Gastrocnemius medialis (tissue), 4 donors: ENCODE measurements at places on chromosomes 13 and 19. TPM values are rescaled to one million over a fixed set of nuclear protein-coding genes. Genes with fewer than 3 reads are reported as not detected.

FAM216B gene
- not detected for total RNA-seq

NLRP7 gene
- total RNA-seq, result not detected

LILRB2 gene
- 1.2 TPM for total RNA-seq

ZNF552 gene
- total RNA-seq, result 1.5 TPM

SGCG gene
- 20.7 TPM for total RNA-seq

GRCh38 chr19:42272989-42273406 is 3.9 kb downstream of the CIC start:
- H3K4me3 ChIP-seq, result no peak overlapping the region
- H3K27ac ChIP-seq, result peak overlapping the region; percentile 95
- peaks cover 33% of the 10 kb centered on the region for H3K36me3 ChIP-seq
- DNase-seq, result no peak
- H3K4me1 ChIP-seq, result peaks cover 60% of the 10 kb centered on the region

- H3K36me3 ChIP-seq, result peaks cover 2% of the 10 kb centered on the region
- no peak overlapping the region for H3K4me3 ChIP-seq
- no peaks in the 10 kb centered on the region for H3K27me3 ChIP-seq
- no peak for DNase-seq
Measured at GRCh38 chr19:2333807-2334211, 5.3 kb downstream of the SPPL2B start.

DNA sequence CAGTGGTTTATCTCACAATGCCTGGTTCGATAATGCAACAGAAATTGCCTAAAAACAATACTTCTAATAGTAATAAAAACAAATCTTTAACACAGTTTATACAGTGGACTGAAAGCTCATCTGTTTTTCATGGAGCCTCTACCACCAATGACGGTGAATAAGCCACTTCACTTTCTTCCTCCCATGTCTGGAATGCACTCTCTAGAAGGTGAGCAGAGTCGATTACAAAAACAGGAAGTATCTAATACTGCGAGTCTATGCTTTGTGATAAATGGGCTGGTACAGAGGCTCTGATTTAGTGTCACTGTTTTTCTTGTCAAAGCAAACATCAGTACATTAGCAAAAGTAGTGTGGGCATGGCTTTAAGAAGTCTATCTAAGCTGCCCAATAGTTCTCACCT is 1348.6 kb upstream of the SLC10A2 start:
- no peaks in the 10 kb centered on the region for H3K4me1 ChIP-seq
- no peak for DNase-seq
- H3K4me3 ChIP-seq, result no peak overlapping the region
- H3K27me3 ChIP-seq, result no peaks in the 10 kb centered on the region

DNA sequence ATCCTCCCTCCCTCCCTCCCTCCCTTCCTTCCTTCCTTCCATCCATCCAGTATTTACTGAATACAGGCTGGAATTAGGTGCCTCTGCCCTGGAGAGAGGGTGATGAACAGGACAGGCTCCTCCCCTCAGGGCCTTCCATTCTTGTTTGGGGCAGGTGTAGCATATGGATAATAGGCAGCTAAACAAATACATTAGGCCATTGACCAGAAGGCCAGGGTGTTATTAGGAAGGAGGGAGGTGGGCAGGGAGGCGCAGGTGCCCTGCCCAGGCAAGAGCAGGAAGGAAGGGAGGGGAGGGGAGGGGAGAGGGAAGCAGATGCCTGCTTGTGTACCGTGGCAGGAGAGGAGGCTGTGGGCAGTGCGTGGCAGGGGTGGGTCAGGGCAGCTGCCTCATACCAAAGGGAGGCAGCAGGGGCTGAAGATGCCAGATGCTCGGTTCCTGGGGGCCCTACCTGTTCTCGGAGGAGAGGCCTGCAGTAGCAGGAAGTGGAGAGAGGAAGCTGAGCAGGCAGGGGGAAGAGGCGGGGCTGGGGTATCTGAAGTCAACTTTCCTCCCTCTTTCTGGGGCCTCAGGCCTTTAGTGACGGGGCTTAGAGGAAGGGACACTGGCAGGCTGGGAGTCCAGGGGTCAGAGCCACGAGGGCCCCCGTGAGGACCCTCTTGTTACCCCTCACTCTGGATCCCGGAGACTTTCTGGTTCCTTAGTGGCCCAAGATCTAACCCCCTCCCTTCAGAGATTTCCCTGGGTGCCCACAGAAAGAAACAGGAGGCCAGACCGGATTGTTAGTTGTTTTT is at the start of gene RINL:
Gene RINL (minus strand): TSS at position 495 of the 794 bp plus-strand sequence. CDS start 1,533 bp downstream, outside the sequence.
- H3K36me3 ChIP-seq, result no peaks in the 10 kb centered on the region
- no peak within 1 kb of the TSS for H3K4me3 ChIP-seq
- H3K4me1 ChIP-seq, result peaks cover 3% of the 10 kb centered on the region

DNA sequence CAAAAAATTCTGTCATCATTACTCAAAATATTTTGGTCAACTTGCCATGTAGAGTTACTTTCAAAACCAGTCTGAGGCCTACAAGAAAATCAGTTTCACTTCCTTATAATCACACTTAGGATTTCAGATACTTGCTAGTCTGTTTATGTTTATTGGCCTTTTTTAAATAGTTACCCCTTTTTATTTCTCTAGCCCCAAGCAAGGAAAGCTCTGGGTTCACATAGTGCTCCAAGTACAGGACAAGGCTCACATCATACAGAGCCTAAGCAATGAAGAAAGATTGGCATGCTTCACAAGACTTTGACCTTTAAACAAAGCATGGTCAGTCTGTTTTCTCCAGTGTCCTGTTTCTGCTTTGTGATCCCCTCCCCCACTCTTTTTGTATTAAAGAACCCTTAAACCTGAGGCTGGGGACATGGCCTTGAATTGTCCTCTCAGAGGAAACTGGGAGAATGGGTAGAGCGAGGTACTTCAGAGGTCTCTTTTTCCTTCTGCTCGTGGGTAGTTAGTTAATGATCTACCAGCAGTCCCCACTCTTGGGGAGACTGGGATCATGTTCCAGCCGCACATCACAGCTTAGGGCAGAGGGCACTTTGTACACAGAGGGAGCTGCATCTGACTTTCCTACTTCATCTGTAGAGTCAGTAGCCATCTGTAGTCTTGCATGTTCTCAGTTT is 30.7 kb downstream of the CEACAM1 start:
- no peaks in the 10 kb centered on the region for H3K36me3 ChIP-seq
- H3K4me1 ChIP-seq, result peaks cover 5% of the 10 kb centered on the region
- DNase-seq, result no peak
- H3K27ac ChIP-seq, result no peak overlapping the region
- no peaks in the 10 kb centered on the region for H3K27me3 ChIP-seq

- H3K4me3 ChIP-seq, result no peak overlapping the region
- H3K4me1 ChIP-seq, result no peaks in the 10 kb centered on the region
- DNase-seq, result no peak
- H3K27me3 ChIP-seq, result no peaks in the 10 kb centered on the region
Measured at GRCh38 chr13:26227166-26227971, 5.3 kb upstream of the RNF6 start.

DNA sequence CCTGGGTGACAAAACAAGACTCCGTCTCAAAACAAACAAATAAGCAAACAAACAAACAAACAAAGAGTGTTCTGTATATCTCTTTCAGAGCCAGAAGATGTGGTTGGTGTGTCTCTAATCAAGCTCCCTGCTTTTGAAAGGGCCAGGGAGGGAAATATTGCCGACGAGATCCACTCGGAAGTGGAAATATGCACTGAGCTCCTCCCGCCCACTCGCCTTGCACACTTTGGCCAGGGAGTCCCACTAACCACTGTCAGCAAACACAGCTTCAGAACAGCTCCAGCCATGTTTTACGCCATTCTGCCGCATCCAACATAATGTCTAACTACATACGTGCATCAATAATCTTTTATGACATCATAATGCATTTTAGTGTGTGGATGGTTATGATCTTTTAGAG is 155.5 kb upstream of the VSTM2B start:
- H3K36me3 ChIP-seq, result no peaks in the 10 kb centered on the region
- H3K27me3 ChIP-seq, result no peaks in the 10 kb centered on the region
- no peak overlapping the region for H3K27ac ChIP-seq
- no peak overlapping the region for H3K4me3 ChIP-seq
- no peaks in the 10 kb centered on the region for H3K4me1 ChIP-seq

DNA sequence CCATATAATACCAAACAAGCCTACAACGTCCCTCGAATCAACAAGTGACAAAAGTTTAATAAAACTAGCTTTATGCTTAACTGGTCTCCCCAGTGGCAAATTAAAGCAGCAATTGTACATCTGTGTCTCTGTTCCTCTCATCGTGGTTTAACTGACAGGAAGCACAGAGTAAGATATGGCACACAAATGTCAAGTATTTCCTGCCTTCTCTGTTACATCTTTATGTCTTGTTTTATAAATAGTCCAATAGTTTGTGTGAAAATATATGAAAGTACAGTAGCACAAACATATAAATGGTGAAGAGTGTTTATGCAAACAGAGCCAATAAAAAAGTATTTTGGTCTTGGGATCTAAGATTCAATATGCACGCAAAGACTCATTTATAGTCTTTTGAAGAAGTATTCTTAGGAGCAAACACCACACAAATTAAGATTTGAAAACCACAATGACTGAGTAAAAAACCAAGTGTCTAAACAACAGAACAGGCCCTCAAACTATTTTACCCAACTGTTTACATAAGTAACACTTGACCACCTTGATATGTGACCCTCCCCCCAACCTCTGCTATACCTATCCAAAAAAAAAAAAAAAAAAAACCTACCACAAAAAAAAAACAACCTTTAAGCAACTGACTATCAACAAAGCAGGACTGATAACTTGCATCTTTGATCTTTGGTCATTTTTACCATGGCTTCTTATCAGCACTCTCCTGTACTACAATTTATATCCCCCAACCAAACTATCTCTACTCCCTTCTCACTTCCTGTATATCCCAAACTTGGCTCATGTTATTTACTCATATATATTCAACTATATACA is 14.0 kb downstream of the ELF1 start:
- H3K4me3 ChIP-seq, result no peak overlapping the region
- no peak overlapping the region for H3K27ac ChIP-seq
- DNase-seq, result no peak
- H3K36me3 ChIP-seq, result no peaks in the 10 kb centered on the region
- H3K4me1 ChIP-seq, result peaks cover 30% of the 10 kb centered on the region

- no peaks in the 10 kb centered on the region for H3K27me3 ChIP-seq
- no peak for DNase-seq
- H3K36me3 ChIP-seq, result no peaks in the 10 kb centered on the region
- no peak overlapping the region for H3K4me3 ChIP-seq
- no peaks in the 10 kb centered on the region for H3K4me1 ChIP-seq
- no peak overlapping the region for H3K27ac ChIP-seq
Measured at GRCh38 chr13:30718661-30719524, 16.4 kb upstream of the ALOX5AP start.

- no peak overlapping the region for H3K4me3 ChIP-seq
- H3K4me1 ChIP-seq, result no peaks in the 10 kb centered on the region
- H3K27ac ChIP-seq, result no peak overlapping the region
- H3K36me3 ChIP-seq, result no peaks in the 10 kb centered on the region
Measured at GRCh38 chr19:39924389-39924788, 10.0 kb downstream of the FCGBP start.

DNA sequence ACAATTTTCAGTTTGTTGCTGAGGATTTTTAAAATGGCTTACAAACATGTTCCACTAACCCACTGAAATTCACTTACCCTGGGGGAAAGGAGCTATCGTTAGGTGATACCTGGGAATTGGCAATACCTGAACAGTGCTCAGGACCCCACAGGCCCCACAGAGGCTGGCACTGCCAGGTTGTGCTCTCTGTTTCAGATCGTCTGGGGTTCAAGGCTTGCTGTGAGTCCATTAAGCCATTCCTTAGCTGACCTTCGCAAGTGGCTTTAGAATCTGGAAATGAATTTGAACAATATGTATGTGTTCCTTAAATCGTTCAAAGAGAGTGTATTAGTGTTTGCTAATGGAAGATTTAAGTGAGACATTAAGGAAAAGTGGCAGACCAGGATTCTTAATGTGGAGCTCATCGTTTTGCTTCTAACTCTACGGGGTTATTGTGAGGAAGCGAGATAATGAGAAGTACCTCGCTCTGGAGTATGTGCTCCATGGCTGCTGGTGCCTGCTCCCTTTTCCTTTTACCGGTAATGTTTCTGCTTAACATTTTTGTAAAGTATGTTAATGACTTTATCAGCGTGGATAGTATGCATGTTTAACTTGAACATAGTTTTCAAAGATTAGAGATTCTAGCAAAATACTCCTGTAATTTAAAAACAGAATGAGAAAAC is 13.6 kb downstream of the KLF5 start:
- peaks cover 7% of the 10 kb centered on the region for H3K4me1 ChIP-seq
- H3K4me3 ChIP-seq, result no peak overlapping the region
- no peak for DNase-seq
- H3K27me3 ChIP-seq, result no peaks in the 10 kb centered on the region
- no peaks in the 10 kb centered on the region for H3K36me3 ChIP-seq
- H3K27ac ChIP-seq, result no peak overlapping the region

DNA sequence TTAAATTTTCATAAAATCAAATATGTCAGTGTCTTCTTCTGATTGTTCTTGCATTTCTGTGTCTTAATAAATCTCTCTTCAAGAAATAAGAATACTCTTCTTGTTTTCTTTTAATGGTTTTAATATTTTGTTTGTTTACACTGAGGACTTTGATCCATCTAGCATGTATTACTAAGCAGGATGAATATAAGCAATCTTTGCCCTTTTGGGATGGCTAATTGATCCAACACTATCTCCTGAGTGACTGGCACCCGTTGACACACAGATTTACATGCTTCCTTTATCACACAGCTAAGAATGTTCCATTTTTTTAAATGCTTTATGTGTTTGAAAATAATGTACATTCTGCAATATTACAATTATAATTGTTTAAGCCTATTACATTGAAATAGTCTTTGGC is 134.5 kb downstream of the TBC1D4 start:
- H3K4me1 ChIP-seq, result no peaks in the 10 kb centered on the region
- no peaks in the 10 kb centered on the region for H3K36me3 ChIP-seq
- no peak overlapping the region for H3K4me3 ChIP-seq
- no peaks in the 10 kb centered on the region for H3K27me3 ChIP-seq
